CD14-positive monocyte (primary cell): ENCODE measurements at places on chromosomes 1 and 21. TPM values are rescaled to one million over a fixed set of nuclear protein-coding genes. Genes with fewer than 3 reads are reported as not detected.

The B3GALT5 gene
- polyA plus RNA-seq, result not detected

The PARS2 gene
- 0.62 and 0.73 TPM in 2 replicates for polyA plus RNA-seq

GRCh38 chr21:41163091-41163490 is 4.9 kb upstream of the BACE2 start:
- no peak for DNase-seq

GRCh38 chr1:230199034-230199433 is 132.0 kb downstream of the GALNT2 start:
- DNase-seq, result no peak

The GSTM1 gene
- not detected in 2 replicates for polyA plus RNA-seq

- DNase-seq, result no peak
These were observed 12.6 kb downstream of the DR1 start for GRCh38 chr1:93358293-93358692.

The TLCD4 gene
- not detected in 2 replicates for polyA plus RNA-seq

DNA sequence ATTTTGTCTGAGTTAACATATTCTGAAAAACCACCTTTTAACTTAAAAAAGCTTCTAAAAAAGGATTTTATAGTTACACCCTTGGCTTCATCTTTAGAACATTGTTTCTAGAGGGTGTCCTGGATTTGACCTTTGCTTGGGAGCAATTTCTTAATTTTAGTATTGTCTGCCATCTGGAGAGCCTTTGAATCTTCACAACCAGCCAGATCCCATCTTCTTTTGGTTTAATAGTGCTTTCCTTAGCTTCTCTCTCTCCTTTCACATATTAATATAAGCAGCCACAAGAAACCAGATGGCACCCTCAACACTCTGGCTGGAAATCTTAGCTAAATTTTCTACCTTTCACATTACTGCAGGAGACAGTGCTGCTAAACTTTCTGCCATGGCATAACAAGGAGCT is 76.5 kb upstream of the TSPAN2 start:
- no peak for DNase-seq

DNA sequence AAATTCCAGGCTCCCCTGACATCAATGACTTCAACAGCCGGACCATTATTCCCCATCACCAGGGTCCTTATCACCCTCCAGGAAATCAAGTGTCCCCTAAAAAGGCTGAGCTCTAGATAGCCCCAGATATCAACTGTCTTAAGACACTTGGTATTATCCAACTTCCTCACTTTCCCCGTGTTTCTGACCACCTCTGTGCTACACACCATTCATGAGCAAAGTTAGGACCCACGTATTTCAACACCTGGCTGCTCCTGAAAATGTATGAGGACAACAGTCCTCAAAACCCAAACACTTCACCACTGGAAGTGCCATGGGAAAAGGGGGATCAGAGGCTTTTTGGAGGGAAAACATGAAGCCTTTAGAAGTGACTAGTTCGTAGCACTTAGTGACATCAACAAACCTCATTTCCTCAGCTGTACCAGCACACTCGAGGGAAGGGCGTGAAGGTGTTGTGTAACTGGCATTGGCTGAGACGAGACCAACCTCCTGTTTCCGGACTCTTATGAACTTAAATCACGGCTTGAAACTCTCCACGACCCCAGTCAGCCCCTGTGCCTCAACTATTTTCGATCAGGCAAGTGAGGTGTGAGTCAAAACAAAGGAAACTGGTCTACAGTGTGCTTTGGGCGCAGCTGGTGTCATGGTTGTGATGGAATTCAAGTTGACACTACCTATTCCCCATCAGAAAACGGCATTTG is 4.1 kb upstream of the CHD5 start:
- no peak for DNase-seq

DNA sequence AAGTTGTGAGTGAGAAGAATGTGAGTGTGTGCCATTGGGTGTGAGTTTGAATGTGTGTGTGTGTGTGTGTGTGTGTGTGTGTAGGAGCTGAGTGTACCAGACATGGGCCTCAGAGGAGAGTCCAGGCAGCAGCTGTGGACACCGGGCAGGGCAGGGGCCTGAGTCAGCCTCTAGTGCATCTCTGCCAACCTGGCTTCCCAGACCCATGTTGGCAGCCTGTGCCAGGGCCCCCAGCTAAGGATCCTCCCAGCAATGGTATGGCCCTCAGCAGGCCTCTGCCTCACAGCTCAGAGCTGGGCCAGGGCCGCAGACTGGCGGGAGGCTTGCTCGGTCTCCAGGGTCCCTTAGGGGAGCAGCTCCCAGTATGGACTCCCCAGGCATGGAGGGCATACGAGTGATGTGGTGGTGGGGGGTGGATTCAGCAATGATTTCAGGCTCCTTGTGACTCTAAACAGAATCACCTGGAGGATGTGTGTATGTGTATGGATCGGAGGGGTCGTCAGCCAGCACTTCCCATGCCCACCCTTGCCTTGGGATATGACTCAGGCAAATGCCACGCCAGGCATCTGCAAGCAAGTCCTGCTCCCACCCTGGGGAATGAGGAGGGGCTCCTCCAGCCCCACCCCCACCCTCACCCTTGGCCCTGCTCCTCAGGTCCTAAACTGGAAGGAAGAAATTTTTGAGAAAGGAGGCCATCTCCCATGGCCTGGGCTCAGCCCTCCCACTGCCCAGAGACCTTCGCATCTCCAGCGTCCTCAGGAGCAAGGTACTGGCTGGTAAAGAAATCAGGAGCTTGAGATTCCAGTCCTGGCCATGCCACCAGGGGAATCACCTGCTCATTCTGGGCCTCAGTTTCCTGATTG is 1.8 kb upstream of the FOXO6 start:
- no peak for DNase-seq

DNA sequence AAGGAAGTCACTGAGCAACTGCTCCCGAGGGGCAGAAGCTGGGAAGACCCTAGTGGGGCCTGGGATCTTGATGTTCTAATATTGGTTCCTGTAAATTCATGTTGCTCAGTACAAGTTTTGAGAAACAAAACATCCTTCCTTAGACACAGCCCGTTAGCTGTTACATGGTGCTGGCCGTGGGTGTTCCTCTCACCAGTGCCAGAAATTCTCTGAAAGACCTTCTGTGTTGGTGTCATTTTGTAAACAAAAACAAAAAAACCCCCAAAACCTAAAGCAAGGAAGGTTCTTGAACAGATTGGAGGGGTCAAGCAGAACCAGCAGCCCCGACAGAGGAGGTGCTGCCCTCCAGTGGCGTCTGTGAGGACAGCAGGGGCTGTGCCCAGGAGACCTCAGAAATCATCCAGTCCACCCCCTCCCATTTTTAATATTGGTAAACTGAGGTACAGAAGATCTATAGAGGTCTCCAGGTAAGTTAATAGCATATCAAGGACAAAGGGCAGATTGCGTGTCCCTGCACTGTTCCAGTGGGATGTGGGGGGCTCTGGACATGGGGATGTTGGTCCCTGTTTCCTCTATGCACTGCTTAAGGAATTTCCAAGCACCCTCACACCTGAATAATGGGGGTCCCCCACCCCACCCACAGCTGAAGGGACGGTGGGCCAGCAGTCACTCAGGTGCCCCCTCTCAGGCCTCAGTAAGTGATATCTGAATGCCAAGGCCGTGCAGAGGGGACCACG is 38.2 kb downstream of the SLC2A7 start:
- no peak for DNase-seq

The UBAP2L gene
- 114 and 200 TPM in 2 replicates for polyA plus RNA-seq

DNA sequence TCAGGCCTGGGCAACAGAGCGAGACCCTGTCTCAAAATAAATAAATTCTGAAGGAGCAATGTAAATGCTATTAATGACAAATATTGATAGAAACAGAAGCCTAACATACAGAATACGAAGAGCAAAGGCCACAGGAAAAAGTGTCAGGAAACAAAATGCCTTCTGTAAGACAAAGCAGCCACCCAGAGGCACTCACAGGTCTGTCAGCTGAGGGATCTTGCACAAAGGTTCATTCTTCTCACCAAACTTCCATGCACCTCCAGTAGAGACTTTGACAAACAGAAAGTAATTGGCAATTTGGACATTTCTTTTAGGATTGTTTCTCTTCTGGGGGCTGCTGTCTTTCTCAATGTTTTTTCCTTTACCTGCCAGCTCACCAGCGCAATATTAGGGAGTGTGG is 1.2 kb upstream of the ALDH9A1 start:
- no peak for DNase-seq

The COL6A1 gene
- polyA plus RNA-seq, result 0.08 TPM

GRCh38 chr1:113976609-113977278 is 2.5 kb upstream of the OLFML3 start:
- DNase-seq, result peak; percentile 25

- no peak for DNase-seq
These were observed 63.0 kb downstream of the PROX1 start for GRCh38 chr1:214050513-214051401.

The VAMP3 gene
- 49.0 and 106 TPM in 2 replicates for polyA plus RNA-seq

- DNase-seq, result no peak
These were observed 299.8 kb downstream of the MRPL39 start for GRCh38 chr21:25307489-25307888.

DNA sequence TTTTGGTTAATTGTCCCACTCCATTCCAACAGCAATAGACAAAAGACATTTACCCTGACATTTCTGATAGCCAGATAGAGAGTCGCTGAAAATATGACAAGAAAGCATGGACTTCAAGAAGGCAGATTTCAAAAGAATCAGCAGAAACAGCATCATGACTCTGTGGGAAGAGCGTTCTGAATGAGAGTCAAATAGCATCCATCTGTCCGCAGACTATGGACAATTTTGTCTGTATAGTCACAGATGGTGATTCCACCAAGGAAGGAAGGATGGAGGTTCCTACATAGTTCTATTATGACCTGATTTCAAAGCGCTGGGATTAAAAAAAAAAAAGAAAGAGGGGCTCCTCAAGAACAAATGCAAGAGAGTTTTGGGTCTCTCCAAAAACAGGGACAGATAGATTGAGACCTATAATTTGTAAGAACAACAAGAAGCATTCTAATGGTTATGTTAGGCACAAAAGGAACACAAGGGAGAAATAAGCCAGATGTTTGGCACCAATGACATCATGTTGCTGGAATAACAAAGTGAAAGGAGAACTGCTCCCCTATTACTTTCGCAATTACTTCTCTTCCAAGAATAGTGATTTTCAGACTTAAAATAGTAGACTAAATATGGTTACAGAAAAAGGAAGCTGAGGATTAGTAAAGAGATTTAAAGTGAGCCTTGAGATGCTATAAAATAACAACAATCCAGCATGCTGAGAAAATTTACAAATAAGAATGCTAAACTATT is 28.5 kb downstream of the NIBAN1 start:
- peak; percentile 66 for DNase-seq
